ENCODE measurements at places on chromosomes 2 and 18.
A peak's percentile ranks its signal among the peaks of the same experiment; 100 is the strongest.

DNA sequence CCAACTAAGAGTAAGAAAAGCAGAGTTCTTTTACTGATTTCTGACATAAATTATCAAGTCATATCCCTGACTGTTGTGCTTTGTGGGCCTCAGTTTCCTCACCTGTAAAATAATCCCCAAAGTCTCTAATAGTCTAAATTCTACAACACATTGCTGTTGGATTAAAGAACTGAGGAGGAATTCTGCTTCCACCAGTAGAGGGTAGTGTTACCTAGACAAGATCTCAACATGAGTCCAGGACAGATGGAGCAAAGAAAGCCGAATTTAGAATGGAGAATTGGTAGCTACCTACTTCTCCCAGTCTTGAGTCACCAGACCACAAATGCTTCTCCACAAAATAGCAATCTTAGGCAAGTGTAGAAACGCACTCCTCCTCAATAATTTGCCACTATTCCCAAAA, 462.5 kb upstream of the FSHR start:
- DNase-seq: no peak

DNA sequence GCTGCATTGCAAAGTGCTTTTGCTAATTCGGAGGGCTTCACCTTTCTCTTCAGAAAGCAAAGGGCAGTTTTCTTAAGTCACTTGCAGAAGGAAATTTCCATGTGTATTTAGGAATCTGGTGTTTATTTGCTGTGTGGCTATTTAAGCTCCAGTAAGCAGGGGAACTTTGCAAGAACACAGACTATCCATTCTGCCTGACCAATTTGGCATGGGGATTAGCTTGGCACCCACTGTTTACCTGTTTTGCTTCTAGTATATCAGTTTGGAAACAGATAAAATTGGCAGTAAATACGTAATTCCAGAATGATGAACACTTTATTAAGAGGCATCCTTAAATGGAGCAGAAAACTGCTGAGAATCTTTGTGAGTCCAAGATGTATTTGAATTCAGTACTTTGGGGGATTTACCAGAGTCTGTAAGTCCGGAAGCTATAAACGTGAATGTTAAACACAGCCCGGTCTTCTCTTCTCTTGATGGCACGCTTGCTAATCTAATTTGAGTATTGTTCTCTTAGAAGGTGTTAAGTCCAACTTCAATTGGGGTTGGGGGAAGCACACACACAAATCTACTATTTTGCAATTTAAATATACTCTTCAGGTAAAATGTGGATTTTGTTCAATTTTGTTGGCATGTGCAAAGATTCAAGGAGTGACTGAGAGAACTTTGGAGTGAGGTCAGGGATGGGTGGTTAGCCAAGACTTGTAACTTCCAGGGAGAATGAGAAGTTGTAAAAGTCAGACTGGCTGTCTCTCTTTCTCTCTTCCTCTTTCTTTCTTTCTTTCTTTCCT, 650 bp downstream of the ACKR3 start:
- no peak for DNase-seq

DNA sequence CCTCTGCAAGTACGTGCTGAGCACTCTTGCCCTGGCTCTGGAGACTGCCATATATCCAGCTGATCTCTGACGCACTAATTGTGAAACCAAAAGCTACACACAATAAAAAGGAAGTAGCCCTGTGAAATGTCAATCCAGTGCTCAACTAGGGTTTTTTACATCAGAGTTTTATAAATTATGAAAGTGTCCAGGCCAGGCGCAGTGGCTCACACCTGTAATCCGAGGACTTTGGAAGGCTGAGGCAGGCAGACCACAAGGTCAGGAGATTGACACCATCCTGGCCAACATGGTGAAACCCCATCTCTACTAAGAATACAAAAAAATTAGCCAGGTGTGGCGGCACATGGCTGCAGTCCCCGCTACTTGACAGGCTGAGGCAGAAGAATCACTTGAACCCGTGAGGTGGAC, 24.5 kb upstream of the PEX13 start:
- no peak for DNase-seq

DNA sequence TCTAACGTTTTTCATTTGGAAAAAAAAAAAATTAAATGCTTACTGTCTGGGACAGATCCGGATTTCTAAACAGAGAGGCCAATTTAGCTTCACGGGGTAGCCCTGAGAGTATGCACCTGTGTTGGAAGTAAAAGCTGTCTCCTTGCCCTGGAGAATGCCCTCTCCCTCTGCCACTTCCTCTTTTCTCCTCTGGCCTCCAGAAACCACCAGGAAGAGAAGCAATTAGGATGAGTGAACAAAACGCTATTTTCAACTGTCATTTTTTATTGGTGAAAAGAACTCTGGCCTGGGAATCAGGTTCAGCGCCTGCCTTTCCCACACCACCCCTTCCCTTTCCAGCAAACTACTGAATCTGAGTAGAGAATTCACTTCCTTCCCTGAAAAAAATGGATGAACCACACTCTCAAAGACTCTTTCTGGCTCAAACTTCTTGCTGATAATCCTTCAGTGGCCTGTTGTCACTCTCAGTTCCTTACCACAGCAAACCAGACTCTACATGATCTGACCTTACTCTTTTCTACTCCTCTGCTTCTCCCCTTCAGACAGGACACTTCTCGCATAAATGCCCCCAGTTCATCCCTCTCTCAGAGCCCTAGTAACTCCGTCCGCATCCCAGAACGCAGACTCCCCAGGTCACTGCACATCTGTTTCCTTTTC, 29.8 kb downstream of the KLF7 start:
- DNase-seq: no peak

- no peak for DNase-seq
Observed at GRCh38 chr2:127695491-127696472, 5.5 kb upstream of the SFT2D3 start.

DNA sequence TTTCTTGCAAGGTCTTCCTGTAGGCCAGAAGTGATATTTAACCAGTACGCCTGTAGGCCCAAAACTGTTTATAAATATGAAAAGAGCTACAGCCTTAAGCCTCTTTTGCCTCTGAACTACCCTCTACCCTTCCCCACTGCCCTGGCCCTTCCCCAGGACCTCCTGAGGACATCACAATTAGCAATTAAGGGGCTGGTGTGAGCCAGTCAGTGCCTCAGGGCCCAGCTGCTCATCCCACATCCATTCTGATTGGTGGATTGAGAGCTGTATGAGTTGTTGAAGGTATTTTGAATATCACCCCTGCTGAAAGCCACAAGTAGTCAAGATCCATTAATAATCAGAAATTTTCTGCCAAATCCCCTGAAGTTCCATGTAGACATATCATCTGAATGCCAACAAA, 126.3 kb upstream of the TACR1 start:
- no peak for DNase-seq

DNA sequence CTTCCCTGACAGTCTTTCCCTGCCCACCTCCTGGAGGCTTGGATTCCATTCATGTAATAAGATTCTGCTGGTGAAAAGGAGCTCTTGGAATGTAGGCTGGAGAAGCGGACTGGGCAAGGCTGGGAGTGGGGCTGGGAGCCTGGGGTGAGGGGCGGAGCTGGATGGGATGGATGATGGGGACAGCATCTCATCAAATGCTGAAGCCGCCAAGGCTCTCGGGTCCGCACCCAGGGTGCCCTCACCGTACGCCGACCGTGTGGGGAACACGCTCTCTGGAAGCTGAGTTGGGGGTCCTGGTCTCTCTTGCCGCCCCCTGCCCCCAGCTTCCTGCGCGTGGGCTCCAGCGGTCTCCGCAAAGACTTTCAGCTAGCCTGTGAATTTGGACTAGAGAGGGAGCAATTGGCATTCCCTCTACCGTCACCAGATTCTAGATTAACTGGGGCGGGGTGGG, 9.1 kb downstream of the RAX start:
- no peak for DNase-seq

GRCh38 chr2:147663962-147664361, 180.9 kb upstream of the ACVR2A start:
- DNase-seq: no peak

- DNase-seq: no peak
Observed at GRCh38 chr2:5140347-5140746, 551.8 kb upstream of the SOX11 start.

DNA sequence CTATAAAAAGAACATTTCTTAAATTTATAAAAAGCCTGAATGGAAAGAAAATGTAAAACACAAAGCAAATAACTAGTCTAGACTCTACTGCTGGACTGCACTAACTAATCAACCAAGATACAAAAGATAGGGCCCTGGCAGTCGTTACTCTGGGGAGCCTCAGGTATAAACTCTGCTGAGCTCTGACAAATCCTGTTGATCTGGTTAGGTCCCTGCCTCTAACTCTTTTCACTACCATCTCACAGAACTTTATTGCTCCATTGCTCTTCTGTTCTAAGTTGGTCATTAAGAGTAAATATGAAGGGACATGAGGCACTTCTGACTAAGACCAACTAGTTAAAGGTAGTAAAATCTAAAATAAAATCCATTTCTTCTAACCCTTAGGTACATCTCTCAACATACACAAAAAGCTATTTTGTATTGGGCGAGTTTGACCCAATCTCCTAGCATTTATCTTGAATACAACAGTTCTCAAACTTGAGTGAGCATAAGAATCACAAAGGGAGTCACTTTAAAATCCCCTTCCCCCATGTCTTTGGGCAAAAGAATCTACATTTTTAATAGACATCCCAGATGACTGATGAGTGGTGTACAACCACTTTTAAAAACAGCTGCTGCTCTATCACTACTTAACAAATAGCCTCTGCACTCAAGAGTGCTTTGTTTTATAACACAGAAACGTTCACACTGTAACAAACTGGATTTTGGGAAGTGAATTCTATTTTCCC, 2.5 kb downstream of the CHN1 start:
- no peak for DNase-seq

DNA sequence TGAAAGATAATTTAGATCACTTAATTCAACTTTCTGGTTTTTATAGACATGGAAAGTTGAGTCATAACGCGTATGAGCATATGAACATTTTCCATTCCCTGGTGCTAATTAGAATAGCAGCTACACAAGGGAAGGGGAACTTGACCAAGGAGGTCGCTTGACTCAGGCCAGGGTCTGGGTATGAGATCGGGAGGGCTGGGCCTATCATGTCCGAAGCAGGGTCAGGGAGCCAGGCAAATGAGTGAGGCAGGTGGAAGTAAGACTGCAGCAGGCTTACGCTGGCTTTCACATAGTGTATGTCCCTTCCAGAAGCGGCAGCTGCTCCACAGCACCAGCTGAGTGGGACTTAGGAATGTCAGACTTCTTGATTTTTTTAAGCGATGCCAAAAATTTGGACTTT, 14.7 kb downstream of the RALB start:
- no peak for DNase-seq

- DNase-seq: no peak
Observed at GRCh38 chr2:235576337-235576910, 82.6 kb downstream of the AGAP1 start.

DNA sequence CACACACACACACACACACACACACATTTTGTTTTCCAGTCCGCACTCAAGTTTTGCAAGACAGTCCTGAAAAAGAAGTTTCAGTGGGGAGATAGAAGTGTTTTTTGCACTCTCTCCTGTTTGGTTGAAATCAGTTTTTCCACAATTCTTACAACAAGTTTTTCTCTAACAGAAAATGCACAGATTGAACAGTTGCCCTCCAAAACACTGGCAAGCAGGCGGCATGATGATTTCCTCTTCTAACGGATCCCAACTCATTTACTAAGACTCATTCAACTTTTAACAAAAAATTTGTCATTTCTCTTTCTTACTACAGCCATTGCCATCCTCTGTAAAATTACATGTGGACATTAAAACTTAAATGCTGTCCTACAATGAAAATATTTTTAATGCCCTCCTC, 117.6 kb upstream of the DTNA start:
- no peak for DNase-seq

DNA sequence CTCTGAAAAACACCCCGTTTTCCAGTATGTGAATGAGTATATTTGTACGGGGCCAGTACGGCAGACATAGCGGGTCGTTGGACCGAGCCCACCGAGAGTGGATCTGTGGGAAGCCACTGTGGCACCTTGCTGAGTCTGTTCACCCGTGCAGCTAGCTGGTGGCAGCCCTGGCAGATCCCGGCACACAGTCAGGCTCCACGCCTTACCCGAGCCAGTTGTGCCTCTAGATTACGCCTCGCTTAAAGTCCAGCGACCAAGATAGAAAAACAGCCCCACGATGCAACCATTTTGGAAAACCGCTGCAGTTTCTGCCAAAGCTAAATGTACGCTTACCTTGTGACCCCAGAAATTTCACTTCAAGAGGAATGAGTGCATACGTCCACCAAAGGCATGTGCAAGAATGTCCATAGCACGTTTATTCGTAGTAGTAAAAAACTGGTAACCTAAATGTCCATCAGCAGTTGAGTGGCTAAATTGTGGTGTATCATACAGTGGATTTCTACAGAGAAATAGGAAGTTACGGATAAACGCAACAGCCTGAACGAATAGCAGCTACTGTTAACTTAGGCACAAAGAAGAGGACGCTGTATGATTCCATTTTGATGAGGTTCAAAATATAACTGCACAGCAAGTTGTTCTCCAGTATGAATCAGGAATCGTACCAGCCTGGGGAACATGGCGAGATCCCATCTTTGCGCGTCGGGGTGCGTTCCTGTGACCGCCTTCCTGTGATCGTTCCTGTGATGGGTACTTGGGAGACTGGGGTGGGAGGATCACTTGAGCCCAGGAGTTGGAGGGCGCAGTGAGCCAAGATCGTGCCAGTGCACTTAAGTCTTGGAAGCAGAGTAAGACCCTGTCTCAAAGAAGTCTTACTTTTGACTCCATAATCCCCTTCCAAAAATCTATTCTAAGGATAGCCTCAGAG, 688 bp upstream of the WDR33 start:
- no peak for DNase-seq

- no peak for DNase-seq
Observed at GRCh38 chr2:216463148-216463547, 35.5 kb upstream of the RPL37A start.

DNA sequence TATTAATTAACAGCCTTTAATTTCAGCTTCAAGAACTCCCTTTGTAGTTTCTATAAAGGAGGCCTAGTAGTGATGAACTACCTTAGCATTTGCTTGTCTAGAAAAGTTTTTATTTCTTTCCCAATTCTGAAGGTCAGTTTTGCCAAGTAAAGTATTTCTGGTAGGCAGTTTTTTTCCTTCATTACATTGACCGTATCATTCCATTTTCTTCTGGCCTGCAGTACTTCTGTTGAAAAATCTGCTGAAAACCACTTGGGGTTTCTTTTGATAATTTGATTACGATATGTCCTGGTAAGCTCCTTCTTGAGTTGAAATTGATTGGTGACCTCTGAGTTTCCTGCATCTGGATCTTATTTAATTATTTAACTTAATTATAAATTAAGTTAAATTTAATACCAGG, 691.8 kb downstream of the TSN start:
- DNase-seq: no peak

DNA sequence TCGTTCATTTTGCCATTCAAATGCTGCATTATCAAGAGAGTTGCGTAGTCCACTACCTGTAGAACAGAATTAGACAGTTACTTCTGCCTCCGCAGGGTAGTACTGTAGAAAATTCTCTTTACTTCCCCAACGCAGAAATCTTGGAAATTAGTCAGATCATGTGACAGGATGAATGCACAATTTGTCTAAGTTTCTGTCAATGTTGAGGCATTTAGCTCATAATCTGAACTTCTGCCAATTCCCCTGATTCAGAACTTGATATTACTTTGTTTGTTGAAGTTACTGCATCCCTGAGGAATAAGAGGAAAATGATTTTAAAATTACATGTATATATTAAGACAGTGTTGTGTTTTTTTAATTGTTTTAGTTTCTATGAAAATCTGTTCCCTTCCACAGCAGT, 83.4 kb downstream of the TTC27 start:
- peak; percentile 45 for DNase-seq

GRCh38 chr2:152676461-152676860, 40.8 kb downstream of the PRPF40A start:
- DNase-seq: no peak

Data from brain pericyte (primary cell).